Chondrocyte (in vitro differentiated cells): ENCODE measurements at places on chromosomes 7 and 10. TPM values are rescaled to one million over a fixed set of nuclear protein-coding genes. Genes with fewer than 3 reads are reported as not detected.

The SEMA3A gene
- total RNA-seq, result 0.36 to 0.87 TPM (median 0.65 TPM) in 3 replicates

The TAS2R16 gene
- not detected in 3 replicates for total RNA-seq

The EN2 gene
- 0.15 to 0.99 TPM (median 0.15 TPM) in 3 replicates for total RNA-seq

The FAM25G gene
- total RNA-seq, result not detected in 3 replicates

- no peak overlapping the region for H3K27ac ChIP-seq
- H3K27me3 ChIP-seq, result peaks cover 7% of the 10 kb centered on the region
- DNase-seq, result no peak
- H3K4me3 ChIP-seq, result no peak overlapping the region
- H3K4me1 ChIP-seq, result no peaks in the 10 kb centered on the region
- no peaks in the 10 kb centered on the region for H3K36me3 ChIP-seq
Measured at GRCh38 chr7:24402655-24403054, 118.7 kb downstream of the NPY start.

DNA sequence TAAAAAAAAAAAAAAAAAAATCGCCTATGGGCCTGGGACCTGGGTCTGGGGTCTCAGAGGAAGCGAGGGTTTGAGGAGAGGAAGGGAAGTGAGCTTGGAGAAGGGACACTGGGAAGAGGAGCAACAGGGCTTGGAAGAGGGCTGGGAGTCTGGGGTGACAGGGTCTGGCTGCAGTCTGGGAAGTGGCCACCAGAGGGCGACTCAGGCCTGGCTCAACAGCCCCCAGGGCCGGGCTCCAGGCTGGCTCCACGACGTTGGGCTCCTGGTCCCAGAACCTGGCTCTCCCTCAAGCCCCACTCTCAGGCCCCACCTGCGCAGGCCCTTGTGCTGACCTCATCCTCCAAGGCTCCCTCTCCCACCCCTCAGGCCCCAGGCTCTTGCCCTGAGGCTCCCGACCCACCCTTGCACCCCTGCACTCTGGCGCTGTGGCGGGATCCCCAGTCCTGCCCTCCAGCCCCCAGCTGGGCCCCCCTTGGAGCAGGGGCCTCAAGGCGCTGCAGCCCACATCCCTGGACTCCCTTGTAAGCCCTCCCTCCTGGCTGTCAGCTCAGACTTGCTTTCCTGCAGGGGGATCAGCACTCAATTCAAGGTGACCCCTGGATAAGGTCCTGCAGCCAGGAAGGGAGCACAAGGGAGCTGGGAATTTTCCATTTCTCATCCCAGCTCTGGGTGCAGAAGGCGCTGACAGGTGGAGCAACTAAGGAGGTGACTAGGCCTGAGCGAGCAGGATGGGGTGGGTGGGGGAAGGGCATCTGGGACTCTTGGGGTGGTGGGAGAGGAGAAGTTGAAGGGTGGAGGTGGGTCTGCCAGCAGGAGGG lies 5.4 kb upstream of the SPACDR start:
- no peak overlapping the region for H3K4me3 ChIP-seq
- H3K36me3 ChIP-seq, result peaks cover 2% of the 10 kb centered on the region
- H3K27ac ChIP-seq, result peak overlapping the region; percentile 54
- H3K27me3 ChIP-seq, result no peaks in the 10 kb centered on the region
- H3K4me1 ChIP-seq, result peaks cover 18% of the 10 kb centered on the region

GRCh38 chr7:10211861-10212260 lies 761.8 kb upstream of the PHF14 start:
- H3K27ac ChIP-seq, result no peak overlapping the region
- DNase-seq, result no peak
- H3K36me3 ChIP-seq, result peaks cover 4% of the 10 kb centered on the region
- no peak overlapping the region for H3K4me3 ChIP-seq
- no peaks in the 10 kb centered on the region for H3K27me3 ChIP-seq

- DNase-seq, result peak; percentile 6
- no peak overlapping the region for H3K4me3 ChIP-seq
- H3K4me1 ChIP-seq, result peaks cover 9% of the 10 kb centered on the region
- no peaks in the 10 kb centered on the region for H3K36me3 ChIP-seq
Measured at GRCh38 chr10:124125305-124126116, 32.1 kb upstream of the CHST15 start.

DNA sequence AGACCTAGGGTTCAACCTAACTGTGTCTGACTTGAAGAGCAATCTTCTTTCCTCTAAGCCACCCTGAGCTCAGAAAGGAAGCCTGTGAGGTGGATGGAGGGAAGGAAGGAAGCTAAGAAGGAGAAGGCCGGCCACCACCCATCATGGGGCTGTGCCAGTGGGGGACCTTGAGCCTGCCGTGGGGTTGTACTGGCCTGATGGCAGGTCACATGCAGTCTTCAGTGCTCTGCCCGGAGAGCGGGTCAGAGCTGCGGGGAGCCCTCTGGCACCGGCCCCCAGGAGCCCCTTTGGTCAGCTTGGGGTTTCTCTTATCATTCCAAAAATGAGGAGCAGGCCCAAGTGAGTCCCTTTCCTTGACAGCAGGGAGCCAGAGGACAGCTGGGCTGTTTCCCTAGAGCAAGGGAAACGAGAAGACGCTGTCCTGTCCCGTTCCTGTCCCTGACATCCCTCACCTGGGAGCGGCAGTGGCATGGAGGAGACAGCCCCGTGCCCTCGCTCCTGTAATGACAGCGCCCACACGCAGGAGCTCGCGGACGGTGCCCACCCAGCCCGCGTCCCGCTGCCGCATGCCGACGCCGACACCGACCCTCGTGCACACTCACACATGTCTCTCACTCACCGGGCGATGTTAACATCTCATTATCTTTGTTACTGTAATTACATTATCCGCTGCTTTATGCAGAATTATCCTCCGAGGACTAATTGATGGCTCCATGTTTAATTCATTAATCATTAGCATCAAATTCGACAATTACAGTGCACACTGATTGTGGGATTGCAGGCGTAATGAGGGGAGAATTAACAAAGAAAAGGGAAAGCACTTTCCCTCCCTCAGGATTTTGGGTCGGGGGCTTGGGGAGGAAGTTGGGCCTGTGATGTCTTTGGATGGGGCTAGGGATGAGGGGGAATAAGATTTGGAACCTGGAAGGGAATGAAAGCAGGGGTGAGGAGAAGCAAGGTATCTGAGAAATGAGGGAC lies 31.3 kb downstream of the GBX1 start:
- peak; percentile 84 for DNase-seq
- no peak overlapping the region for H3K4me3 ChIP-seq
- H3K4me1 ChIP-seq, result no peaks in the 10 kb centered on the region
- no peak overlapping the region for H3K27ac ChIP-seq
- peaks cover 28% of the 10 kb centered on the region for H3K36me3 ChIP-seq
- no peaks in the 10 kb centered on the region for H3K27me3 ChIP-seq

- H3K4me1 ChIP-seq, result peaks cover 22% of the 10 kb centered on the region
- H3K27ac ChIP-seq, result no peak overlapping the region
- no peak overlapping the region for H3K4me3 ChIP-seq
Measured at GRCh38 chr7:100513212-100513810, 25.7 kb upstream of the AGFG2 start.

GRCh38 chr7:77657427-77658224 lies 38.6 kb upstream of the RSBN1L start:
- H3K27ac ChIP-seq, result no peak overlapping the region
- peaks cover under 1% of the 10 kb centered on the region for H3K4me1 ChIP-seq
- no peak overlapping the region for H3K4me3 ChIP-seq
- peaks cover 5% of the 10 kb centered on the region for H3K36me3 ChIP-seq

DNA sequence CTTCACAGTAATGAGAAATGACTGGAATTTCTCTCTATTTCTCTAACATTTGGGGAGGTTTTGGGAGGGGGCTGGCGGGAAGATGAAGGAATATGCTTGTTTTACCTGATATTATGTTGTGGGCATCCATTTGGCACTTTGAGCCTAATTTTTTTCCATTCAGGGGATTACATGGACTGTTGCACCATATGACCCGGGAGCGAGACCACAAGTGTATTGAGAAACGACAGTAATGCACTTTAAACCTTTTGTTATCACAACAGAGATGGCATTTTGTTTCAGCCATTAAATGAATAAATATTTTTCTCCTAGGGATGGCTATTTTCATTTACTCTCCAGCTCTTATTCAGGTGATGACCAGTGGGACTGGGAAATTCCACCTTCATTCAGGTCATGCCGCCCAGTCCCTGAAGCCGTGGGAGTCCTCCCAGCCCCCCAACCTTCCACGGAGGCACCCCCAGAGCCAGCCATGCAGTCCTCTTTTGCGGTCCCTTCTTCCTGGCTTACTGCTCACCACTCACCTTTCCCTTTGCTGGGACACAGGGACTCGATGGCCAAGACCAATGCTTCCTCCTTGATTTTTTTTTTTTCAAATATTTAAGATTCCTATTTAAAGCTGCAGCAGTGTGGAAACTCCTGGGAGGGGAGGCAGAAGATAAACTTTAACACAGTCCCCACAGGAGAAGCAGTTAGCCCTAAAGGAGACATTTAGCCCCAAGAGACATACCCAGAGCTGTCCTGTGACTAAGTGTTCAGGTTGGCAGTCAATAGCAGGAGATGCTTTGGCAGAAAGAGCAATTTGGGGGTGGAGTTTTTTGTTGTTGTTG lies 190.9 kb upstream of the YAE1 start:
- peaks cover 12% of the 10 kb centered on the region for H3K4me1 ChIP-seq
- no peak for DNase-seq
- H3K27ac ChIP-seq, result no peak overlapping the region
- peaks cover 2% of the 10 kb centered on the region for H3K27me3 ChIP-seq
- no peak overlapping the region for H3K4me3 ChIP-seq
- no peaks in the 10 kb centered on the region for H3K36me3 ChIP-seq

- H3K4me3 ChIP-seq, result no peak overlapping the region
- peaks cover 30% of the 10 kb centered on the region for H3K4me1 ChIP-seq
- no peak for DNase-seq
Measured at GRCh38 chr7:80307227-80307856, 172.7 kb downstream of the GNAI1 start.

DNA sequence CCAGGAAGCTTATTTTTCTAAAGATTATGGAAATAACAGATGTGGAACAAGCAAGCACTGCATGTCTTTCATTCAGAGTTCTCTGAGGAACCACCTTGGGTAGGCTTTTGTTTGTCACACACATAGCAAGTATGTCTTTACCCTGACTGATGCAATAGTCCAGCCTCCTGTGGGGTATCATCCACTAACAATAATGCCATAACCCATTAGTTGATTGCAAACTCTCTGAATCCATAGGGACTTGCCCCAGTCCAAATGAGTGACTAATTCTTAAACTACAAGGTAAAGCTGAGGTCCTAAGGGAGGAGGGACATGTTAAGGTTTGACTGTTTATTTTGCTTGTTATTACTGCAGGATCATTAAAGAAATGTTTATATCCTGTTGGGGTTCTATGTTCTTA lies 151.4 kb upstream of the PRPS1L1 start:
- H3K27ac ChIP-seq, result no peak overlapping the region
- H3K27me3 ChIP-seq, result no peaks in the 10 kb centered on the region
- H3K4me1 ChIP-seq, result peaks cover 13% of the 10 kb centered on the region
- H3K4me3 ChIP-seq, result no peak overlapping the region

DNA sequence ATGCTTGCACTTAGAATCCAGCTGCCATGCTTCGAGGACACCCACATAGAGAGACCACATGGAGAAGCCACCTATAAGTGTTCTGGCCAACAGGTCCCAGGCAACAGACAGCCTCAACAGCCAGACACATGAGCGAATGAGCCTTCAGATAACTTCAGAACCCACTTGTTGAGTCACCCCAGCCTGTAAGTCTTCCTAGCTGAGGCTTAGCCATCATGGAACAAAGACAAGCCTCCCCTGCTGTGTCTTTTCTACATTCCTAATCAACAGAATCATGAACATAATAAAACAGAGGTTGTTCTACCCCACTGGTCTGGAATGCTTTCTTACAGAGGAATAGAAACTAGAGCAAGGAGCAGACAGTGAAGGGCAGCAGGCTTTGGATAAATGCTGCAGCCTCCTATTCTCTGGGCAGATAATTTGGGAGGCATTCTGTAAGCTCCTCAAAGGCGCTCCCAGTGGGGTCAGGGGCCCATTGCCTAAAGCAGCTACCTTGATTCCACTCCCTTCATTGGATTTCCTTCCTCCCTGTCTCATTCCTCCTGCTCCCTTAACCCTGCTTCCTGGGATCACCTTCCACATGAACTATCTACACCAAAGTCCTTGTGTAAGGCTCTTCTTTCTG lies 4.6 kb downstream of the TLL2 start:
- H3K4me1 ChIP-seq, result peaks cover 27% of the 10 kb centered on the region
- peak overlapping the region; percentile 0 for H3K27ac ChIP-seq
- no peak overlapping the region for H3K4me3 ChIP-seq
- H3K27me3 ChIP-seq, result no peaks in the 10 kb centered on the region

DNA sequence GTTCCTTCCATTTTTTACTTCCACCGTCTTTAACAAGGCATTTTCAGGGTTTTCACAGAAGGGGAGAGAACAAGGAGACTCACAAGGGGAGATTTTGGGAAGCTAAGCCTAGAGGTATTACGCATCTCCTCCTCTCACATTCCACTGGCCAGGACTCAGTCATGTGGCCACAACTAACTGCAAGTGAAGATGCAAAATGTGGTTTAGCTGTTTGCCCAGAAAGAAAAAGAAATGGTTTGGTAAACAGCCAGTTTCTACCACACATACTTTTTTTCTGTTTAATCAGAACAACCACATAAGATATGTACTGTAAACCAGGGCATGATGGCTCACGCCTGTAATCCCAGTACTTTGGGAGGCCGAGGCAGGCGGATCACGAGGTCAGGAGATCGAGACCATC lies 21.4 kb upstream of the HELLS start:
- no peak for DNase-seq
- no peak overlapping the region for H3K4me3 ChIP-seq
- peaks cover 3% of the 10 kb centered on the region for H3K4me1 ChIP-seq
- H3K27ac ChIP-seq, result no peak overlapping the region
